ENCODE measurements at places on chromosomes 4 and X.

DNA sequence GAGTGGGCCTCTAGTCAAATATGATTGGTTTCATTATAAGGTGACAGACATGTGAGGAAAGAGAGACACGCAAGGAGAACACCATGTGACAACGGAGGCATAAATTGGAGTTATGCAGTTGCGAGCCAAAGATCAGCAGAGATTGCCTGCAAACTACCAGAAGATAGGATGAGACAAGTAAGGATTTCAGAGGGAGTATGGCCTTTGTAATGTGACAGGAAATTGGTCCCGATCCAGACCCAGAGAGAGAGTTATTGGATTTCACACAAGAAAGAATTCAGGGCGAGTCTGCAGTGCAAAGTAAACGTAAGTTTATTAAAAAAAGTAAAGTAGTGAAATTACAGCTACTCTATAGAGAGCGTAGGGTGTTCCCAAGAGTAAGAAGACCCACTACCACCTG is 35.7 kb upstream of the NDST4 start:
- no peak for DNase-seq

GRCh38 chr4:67746797-67747495 is 7.2 kb downstream of the GNRHR start:
- peak; percentile 32 for DNase-seq

- peak; percentile 80 for DNase-seq
These were observed at the start of gene ARMCX4 for GRCh38 chrX:101485212-101485949. TSS of gene ARMCX4 (plus strand) at chrX:101485456. CDS start at chrX:101488590, 3,134 bp downstream.

- no peak for DNase-seq
These were observed 93.6 kb downstream of the PPP2R2C start for GRCh38 chr4:6378493-6379445.

GRCh38 chrX:1903236-1903935 is 288.5 kb downstream of the ASMT start:
- no peak for DNase-seq
